ENCODE measurements at places on chromosomes 2 and 18.

DNA sequence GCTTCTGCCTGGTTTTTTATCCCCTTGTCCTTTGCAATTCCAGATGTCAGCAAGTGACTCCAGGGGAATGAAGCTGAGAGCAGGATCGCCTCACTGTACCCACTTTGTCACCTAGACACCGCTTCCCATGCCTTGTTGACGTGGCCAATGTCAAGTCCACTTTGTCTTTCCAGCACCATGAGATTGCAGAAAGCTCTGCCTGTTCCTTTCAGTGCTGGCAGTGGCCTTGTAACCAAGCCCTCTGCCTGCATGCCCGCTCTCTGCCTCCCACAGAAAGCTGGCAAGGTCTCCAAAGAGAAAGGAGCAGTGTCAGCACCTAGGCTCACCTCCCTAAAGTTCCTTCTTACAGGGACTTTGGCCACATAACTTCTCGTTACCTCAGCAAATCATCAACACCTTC lies 282.2 kb upstream of the ST6GAL2 start:
- no peak for DNase-seq

DNA sequence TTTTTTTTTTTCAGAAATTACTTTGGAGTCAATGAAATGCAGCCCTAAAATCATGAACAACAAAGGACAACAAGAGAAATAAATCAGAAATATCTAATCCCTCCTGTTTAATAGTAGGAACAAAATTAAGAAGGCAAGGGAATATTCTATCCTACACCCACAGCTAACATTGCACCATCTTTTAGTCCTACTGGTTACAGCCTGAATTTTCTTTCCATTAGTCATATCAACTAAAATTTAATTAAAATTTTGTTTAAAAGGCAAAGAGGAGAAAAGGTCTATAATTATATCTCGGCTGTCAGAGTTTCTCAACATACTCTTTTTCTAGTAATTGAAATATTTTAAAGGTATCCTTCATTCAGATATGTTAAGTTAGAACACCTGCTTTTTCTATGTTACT lies 61.9 kb downstream of the DTNA start:
- no peak for DNase-seq

- no peak for DNase-seq
These were observed 21.9 kb upstream of the SCYGR2 start for GRCh38 chr2:227576812-227577211.

DNA sequence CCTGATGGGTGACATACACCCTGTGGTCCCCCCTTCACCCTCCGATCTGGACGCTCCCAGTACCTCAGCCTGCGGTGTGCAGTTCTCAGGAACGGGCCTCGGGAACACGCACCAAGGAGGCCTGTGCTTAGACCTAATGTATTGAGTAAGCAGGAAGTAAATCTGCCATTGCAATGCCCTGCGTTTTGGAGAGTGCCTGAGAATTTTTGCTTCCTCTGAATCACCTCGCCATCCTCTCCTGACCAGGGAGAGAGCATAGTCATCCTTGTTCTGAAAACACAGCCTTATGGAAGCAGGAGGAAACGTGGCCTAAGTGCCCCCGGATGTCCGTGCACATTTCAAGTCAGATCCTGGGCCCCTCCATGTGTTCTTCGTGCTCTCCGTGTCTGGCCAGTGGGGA lies 272.2 kb downstream of the NDUFA10 start:
- no peak for DNase-seq

DNA sequence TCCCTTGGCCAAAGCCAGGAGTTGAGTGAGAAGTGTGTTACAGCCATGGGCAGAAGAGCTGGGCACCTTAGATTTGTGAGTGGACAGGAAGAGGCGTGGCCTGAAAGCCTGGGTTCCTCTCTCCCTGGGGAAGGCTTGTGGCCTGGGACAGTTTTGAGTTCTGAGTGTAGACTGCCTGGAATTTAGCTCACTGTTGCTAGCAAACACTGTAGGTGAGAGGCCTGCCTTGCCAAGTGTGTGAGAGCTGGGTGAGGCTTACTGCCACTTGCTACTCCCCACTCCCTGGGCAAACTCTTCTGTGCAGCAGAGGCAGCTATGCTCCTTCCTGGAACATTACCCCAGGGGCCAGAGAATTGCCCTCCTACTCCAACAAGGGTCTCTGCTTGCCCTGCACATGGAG lies 150.0 kb upstream of the GALNT5 start:
- no peak for DNase-seq

- no peak for DNase-seq
These were observed 48.2 kb upstream of the BIN1 start for GRCh38 chr2:127155028-127155581.

- no peak for DNase-seq
These were observed 40.3 kb downstream of the LHCGR start for GRCh38 chr2:48715042-48715899.

- no peak for DNase-seq
These were observed 5.3 kb downstream of the PLEKHH2 start for GRCh38 chr2:43642363-43642762.

DNA sequence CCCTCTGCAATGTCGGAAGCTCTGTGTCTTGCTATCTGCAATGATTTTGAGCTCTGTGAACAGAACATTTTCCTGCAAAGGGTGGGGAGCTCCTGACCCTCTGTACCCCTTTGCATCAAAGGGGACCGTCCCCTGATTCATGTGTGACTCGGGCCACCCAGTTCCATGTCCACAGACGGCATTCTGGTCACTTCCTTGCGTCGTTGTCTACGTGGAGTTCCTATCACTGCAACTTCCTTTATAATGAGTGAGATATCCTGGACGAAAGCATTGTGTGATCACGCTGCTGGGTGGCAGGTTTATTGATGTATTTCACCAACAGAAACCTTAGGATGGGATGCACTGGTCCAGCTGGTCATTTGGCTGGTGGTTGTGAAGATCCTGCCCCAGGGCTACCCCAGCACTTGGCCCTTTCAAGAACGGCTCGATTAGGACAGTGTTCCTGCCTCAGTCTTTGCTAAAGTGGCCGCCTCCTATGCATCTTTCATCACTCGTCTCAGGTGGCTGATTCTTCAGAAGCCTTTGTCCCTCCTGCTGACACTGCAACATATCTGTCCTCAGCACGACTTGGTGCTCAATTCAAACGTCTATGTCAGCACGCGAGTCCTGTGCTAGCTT lies 202.7 kb downstream of the ACKR3 start:
- DNase-seq, result no peak

- no peak for DNase-seq
These were observed 37.5 kb upstream of the DLX1 start for GRCh38 chr2:172047566-172048507.

DNA sequence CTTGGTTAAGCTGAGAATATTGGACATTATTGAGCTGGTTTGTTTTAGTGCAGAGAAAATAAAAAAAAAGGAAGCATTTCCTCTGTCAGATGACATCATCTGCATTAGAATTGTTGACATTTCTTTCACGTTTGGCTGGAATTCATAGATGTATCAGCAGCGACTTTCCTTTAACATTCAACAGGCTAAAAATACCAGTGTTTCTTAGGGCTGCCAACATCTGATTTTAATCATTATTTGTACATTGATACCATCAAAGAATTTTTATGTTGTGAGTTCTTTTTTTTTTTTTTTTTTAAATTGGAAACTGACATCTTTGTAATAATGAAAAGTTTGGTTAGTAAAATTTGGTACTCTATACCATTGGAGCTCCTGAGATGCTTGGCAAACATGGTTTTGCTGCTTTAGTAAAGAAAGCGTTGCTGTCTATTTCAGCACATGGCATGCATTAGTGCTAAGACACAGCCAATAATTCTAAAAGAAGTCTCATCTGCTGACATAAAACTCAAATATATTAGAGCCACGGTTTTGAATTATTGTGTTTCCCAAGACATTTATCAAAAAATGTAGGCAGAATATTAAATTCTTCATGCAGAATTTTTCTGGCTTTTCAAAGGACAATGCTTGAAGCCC lies 33.6 kb downstream of the GTF2A1L start:
- no peak for DNase-seq

DNA sequence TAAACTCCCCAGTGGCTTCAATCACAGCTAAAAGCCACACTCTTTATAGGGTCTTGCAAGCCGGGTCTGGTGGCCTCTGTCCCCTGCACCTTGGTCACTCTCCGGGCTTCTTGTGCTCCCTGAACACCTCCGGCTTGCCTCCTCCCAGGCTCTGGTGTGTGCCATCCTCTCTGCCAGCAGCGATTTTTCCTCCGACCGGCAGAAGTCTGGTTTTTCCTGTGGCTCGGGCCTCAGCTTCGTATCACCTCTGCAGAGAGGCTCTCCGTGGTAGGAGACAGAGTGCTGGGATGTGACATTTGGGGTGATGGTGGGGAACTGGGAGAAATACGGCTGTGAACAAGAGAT lies 58.8 kb upstream of the HPCAL1 start:
- DNase-seq, result no peak

DNA sequence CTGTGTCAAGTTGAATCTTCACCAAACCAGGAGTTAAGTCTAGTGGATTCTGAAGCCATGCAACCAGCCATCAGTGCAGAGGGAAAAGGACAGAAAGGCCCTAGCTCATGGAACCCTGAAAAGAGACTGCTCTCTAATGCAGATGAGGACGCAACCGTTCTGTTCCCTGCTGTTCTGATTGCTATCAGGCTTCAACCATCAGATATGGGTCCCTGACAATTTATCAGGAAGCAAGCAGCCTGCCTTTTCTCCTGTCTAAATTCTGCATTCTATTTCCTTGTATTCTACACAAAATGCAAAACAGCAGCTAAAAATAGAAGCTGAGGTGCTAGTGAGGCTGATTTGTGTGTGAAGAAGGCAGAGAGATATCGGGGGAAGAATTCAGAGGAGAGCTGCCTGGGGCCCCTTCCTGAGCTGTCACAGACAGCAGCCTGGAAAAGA lies 68.4 kb upstream of the RTN4 start:
- no peak for DNase-seq

DNA sequence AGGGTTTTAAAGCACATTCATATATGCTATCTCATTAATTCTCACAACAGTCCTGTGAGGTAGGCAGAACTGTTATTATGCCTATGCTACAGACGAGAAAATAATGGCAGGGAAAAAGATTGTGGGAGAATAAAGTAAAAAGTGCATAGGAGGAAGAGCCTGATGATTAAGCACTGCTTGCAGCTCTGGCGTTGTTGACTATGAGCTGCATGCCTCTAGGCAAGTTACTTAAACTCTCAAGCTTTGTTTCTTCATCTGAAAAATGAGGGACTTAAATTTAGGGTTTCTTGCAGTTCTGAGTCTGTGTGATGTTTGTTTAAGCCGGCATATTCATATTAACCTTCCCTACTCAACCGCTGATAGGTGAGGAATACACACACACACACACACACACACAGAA lies 51.6 kb upstream of the RAPH1 start:
- DNase-seq, result no peak

- DNase-seq, result no peak
These were observed 166.8 kb upstream of the CHAC2 start for GRCh38 chr2:53600815-53601214.

DNA sequence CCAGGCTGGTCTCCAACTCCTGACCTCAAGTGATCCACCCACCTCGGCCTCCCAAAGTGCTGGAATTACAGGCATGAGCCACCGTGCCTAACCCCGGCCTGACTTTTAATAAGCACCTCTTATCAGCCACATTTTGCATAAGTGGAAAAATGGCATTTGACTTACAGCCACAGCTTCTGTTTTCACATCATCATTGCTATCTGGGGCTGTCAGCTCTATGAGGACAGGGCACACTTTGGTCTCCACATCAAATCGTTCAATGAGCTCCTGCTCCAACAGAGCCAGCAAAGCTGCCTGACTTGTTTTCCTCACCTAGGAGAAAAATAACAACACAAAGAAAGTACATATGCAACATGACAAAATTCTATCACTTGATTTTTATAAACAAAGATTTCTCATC lies 26.4 kb downstream of the PPP4R1 start:
- DNase-seq, result no peak

- DNase-seq, result no peak
These were observed 6.6 kb downstream of the TMEM18 start for GRCh38 chr2:670637-671036.

GRCh38 chr2:106104332-106105062 lies 89.6 kb downstream of the UXS1 start:
- DNase-seq, result peak; percentile 70

DNA sequence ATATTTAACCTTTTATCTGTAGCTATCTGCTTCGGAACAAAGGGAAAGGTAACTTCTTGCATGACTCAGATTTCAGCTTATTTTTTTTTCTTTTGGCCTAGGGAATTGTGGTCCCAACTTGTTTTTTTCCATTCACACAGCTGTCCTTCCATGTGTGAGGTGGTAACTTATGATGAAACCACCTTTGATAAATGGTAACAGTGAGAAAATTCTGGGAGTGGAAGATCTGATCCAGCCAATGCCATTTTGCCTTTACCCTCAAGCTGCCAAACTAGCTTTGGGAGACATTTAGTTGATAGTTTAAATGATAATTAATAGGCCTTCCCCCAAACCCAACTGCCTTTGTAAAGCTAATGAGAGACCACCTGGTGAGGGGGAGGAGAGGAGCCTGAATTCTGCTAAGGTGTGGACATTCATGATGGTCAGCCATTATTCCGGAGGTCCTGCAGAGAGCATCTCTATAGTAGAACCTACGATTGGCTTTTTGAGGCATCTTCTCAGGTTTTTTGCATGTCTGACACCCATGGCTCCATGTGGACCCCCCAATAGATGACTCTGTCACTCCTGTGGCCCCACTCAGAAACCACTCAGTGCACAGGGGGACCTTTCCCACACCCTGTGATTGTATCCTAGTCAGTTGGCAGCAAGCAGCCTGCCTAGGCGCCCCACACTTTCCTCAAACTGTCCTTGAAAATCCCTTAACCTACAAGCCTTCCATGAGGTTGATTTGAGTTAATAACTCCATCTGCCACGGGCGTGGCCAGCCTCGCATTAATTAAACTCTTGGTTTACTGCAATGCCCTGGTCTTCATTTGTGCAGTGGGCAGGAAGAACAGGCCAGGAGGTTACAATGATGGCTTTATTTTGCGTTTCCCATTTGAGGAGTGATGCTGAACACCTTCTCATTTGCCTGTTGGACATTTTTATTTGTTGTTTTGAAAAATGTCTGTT lies 263.5 kb upstream of the PXDN start:
- DNase-seq, result no peak

DNA sequence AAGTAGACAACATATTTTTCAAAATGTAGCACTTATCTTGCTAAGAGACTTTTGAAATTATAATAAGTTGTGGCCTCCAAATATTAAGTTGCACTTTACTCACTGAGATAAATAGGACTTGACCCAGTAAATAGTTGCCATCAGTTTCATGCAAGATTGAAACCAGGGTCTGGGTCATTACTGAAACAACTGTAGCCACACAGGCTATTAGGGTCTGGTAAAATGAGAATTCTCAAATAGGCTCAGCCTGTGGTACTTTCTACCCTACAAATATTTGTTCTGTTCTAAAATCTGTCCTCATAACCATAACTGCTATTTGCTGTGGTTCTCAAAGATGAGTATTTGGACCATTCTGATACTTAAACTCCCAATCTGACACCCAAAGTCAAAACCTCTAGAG lies 115.4 kb upstream of the STK17B start:
- DNase-seq, result no peak

DNA sequence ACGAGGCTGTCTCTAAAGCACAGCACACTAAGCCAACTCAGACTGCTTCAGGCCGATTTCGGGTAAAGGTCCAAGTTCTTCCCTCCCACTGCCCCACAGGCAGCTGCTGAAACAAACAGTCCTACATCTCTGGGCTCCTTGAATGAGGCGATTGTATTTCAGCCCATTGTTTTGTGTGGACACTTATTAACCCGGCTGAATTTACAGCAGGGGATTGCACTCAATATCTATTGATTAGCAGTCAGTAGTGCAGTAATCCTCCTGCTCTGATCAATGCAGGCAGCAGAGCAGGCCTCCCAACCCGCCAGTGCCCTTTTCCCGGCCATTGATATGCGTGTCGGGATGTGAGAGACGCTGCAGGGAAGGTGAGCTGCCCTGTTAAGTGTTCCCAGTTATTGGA lies 330.1 kb downstream of the CMPK2 start:
- DNase-seq, result no peak
